ENCODE measurements at places on chromosomes 7 and 10.

- no peak for DNase-seq
Observed at GRCh38 chr7:138417764-138418163, 42.3 kb upstream of the TRIM24 start.

DNA sequence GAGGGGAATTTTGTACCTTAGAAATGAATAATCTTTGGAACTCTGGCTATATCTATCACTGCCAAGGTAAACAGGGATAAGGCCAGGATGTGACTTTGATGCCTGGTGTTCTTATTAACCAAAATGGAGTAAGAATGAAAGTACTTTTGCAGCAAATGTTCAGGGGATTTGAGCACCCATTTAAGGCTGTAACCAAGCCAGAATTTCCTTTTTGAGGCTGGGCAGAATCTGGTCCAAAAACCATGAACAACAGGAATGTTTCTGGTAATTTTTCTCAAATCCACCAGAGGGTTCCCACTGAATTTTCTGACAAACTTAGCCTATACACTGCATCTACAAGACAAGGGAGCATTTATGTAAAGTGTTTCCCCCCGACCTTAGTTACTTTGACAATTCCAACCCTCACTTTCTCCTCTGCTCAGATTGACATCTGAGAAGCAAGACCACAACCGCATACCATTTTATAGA lies 120.6 kb downstream of the BAMBI start:
- DNase-seq: no peak

- no peak for DNase-seq
Observed at GRCh38 chr10:20334559-20334958, 518.3 kb downstream of the PLXDC2 start.

DNA sequence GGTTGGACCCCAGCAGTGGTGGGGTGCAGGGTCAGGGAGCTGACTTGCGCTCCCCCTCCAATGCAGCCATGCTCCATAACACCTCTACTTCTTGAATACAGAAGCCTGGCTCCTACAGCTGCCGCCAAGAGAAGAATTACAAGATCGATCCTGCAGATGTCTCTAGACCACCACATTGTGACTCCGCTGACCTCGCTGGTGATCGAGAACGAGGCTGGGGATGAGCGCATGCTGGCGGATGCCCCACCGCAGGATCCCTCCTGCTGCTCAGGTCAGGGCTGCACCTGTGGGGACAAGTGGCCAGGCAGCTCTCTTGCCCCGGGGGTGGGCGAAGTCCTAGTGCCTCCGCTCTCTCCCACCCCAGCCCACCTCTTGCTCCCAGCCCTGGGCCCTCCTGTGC lies 31.7 kb downstream of the ITIH2 start:
- no peak for DNase-seq

DNA sequence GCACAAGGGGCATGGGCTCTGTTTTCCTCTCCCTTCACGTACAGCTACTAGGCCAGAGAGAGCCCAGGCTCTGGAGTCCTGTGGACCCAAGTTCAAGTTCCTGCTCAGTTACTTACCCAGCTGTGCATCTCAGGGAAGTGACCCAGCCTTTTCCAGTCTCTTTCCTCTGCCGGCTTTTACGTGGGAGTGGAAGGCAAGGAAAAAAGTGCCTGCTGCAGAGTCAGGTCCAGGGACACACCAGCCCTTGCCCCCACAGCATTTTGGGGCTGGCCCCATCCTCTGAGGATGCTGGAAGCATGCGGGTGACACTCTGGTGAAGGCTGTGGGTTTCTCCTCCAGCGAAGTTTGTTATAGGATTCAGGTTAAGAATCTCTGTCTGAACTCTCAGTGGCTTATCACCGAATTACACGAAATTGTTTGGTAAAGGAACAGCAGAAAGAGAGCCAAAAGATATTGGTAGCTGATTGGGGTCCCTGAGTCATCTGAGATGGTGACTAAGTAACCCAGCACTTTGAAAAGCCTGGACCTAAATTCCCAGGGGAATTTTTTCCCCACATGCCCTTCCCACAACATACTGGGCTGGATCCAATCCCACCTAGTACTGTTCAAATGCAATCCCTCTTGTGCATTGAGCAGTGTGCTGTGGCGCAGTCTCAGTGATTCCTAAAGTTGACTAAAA lies 424.3 kb downstream of the RPS24 start:
- DNase-seq: no peak
